ENCODE measurements at places on chromosomes 2 and 18. TPM values are rescaled to one million over a fixed set of nuclear protein-coding genes. Genes with fewer than 3 reads are reported as not detected.

NEMP2 gene
- 9.3 TPM for total RNA-seq

SP100 gene
- 101 TPM for total RNA-seq

LRATD1 gene
- total RNA-seq: 7.1 TPM

SMYD5 gene
- 18.0 TPM for total RNA-seq

RND3 gene
- total RNA-seq: 44.8 TPM

KRTCAP3 gene
- 34.0 TPM for total RNA-seq

DYNAP gene
- not detected for total RNA-seq
